ENCODE measurements at places on chromosomes 3 and 15.

DNA sequence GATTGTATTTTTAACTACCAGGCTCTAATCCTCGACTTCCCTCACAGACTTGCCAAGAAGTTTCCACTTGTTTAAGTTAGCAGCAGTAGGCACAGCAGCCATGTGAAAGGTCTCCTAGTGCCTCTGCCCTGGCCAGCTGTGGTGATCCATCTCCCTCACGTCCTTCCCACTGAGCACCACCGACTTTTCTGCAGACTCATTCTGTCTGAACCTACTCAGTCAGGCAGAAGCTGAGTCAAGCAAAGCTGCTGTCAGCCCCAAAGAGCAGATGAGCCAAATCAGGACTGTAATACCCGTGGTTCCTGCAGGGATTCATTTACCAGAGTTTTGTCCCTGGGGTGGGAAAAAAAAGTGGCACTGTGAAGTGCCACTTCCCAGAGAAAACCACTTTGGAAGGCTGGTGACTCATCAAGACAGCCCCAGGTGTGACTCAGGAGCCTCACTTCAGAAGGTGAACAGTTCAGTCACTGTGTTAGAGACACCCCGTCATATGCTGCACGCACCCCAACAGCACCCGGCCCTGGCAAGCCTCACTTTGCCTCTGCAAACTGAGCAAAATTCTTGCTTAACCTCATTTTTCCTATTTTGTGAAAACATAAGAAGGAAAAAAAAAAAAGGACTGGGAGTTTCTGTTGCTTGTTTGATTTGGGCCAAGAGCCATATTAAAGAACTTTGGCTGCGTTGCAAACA is 76.0 kb downstream of the WWTR1 start:
- peak; percentile 36 for DNase-seq

GRCh38 chr15:99925661-99926461 is 192.6 kb upstream of the LYSMD4 start:
- DNase-seq = peak; percentile 57

- DNase-seq = no peak
These were observed 28.9 kb downstream of the FSTL1 start for GRCh38 chr3:120421926-120422325.

DNA sequence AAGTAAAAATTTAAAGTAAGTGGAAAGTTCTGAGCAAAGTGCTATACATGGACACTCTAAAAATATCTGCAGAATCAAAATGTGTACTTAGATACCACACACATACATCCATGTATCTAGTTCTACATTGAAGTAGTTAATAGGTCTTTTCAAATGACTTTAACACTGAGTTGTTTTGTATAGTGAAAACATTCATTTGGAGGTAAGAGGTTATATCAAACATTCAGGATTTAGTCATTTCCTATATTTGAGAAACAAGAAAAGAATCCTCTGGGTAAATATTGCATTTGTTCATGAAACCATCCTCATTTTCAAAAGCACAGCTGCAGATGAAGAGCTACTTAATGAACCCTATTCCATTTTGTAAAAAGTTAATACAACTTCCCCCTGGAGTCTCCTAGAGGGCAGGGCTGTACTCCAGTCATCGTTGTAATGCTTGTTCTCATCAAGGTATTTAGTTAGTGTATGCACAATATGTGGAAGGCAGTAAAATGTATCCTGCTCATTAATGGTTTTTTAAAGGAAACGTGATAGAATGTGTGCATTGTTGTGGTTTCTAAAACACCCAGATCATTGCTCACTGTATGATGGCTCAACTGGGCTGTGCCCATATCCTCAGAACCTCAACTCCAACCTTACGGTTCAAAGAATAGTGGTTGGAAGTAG is 26.2 kb downstream of the ARPP21 start:
- DNase-seq = no peak

GRCh38 chr3:139933766-139934165 is 1.2 kb upstream of the CLSTN2 start:
- no peak for DNase-seq
